ENCODE measurements at places on chromosomes 5 and 9.

- no peak for DNase-seq
Observed at GRCh38 chr5:142883025-142883424, 112.8 kb downstream of the ARHGAP26 start.

GRCh38 chr9:108269371-108269770, 586.4 kb downstream of the ACTL7B start:
- no peak for DNase-seq

GRCh38 chr9:92159058-92159457, 43.8 kb upstream of the SPTLC1 start:
- no peak for DNase-seq

DNA sequence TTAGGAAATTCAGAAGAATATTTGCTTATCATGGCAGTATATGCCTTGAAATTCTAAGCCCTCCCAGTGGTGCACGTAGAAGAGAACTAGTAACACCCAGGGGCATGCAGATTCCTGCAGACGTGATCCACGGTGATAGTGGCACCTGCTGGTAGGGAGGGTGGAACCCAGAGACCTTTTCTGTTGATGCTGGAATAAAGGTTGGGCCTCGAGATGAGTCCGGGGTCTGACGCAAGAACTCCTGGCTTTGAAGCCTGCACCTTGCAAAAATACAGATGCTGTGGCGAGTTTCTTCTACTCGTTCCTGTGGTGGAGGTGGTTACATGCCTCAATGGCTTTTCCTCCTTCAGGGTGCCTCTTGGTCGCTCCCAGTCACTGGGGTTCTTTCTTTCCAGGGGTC, 39.5 kb upstream of the PHF2 start:
- DNase-seq, result no peak

DNA sequence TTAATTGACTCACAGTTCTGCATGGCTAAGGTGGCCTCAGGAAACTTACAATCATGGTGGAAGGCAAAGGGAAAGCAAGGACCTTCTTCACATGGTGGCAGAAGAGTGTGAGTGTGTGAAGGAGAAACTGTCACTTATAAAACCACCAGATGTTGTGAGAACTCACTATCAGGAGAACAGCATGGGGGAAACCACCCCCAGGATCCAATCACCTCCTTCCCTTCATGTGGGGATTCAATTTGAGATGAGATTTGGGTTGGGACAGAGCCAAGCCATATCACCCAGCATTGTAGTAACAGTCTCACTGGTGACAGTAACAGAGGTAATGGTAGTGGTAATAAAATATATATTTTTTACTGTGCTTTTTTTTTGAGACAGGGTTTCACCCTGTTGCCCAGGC, 18.1 kb downstream of the ZBTB5 start:
- no peak for DNase-seq

- DNase-seq, result peak; percentile 71
Observed at GRCh38 chr5:442335-443238, at the start of gene EXOC3. Gene EXOC3, plus strand, starts transcription at chr5:443176. Its CDS starts 3,030 bp downstream, at chr5:446206.

DNA sequence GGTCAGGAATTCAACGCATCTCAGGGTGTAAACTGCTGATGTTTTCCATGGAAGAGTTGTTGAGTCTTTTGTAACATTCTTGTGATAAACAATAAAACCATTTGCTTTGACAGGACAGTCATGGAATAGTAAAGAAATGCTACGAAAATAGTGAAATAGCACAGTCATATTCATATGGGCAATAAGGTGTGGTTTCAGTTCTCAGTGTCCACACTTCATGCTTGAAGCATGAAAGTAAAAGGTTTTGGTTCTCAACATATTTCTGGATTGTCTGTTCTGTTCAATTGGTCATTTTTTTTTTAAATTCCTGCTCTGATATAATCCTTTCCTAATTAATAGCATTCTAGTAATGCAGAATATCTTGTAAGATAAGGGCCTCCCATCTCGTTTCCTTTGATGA, 467.6 kb upstream of the ZNF608 start:
- no peak for DNase-seq

DNA sequence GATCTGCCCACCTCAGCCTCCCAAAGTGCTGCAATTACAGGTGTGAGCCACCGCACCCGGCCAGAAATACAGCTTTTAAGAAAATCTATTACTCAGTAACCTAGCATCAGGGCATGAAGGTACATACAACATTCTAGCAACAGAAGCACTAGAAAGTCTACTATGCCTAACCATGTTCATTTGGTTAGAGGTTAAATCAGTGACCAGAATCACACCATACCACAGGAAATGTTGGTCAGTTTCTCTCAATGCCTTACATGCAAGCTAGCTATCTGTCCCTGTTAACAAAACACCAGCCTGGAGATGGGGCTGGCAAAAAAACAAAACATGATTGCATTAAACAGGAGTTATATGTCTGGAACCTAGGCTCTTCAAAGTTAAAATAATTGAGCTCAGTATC, 104.1 kb downstream of the STRBP start:
- DNase-seq, result no peak

DNA sequence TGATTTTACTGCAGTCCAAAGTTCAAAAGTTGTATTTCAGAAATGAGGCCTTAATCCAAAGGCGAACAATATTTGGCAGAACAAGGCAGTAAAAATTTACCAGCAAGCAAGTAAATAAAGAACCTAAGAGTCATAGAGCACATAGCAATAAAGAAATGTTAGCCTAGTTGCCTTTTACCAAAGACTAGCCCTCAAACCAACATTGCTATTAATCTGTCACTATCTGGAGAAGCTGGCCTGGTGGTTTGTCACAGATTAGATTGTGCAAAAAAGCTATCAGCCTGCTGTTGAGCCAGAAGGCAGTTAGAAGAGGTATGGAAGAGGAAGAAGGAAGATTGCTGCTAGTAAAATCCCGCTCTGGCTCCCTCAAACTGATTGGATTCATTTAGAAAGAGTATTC, 304.7 kb upstream of the KLF4 start:
- DNase-seq, result no peak

DNA sequence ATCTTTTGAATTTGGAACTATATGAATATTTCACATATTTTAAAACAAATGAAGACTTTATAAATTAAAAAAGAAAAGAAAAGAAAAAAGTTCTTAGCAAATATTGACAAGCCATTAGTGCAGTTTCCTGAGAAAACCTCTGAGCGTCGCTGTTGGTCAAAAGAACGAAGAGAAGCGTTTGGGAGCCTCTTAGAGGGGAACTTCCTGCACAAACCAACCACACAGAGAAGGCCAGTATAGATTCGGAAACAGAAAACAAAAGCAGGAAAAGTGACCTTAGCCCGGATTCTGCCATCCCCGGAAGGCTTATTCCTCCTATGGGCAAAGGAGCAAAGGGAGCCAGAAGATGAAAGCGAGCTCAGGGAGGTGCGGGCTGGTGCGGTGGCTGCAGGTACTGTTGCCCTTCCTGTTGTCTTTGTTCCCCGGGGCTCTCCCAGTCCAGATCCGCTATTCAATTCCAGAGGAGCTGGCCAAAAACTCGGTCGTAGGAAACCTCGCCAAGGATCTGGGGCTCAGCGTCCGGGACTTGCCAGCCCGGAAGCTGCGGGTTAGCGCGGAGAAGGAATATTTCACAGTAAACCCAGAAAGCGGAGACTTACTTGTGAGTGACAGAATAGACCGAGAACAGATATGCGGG, at the start of gene PCDHGB2:
Gene PCDHGB2 (plus strand): TSS at position 205 of the 637 bp plus-strand sequence. CDS start 142 bp downstream, at position 347.
- DNase-seq, result peak; percentile 10

GRCh38 chr9:72903103-72903502, 49.8 kb downstream of the ALDH1A1 start:
- no peak for DNase-seq

- no peak for DNase-seq
Observed at GRCh38 chr5:156476678-156477077, 149.7 kb downstream of the SGCD start.

GRCh38 chr5:168603746-168604145, 24.6 kb upstream of the PANK3 start:
- DNase-seq, result no peak

- peak; percentile 78 for DNase-seq
Observed at GRCh38 chr5:167945542-167946384, 345.7 kb upstream of the WWC1 start.

DNA sequence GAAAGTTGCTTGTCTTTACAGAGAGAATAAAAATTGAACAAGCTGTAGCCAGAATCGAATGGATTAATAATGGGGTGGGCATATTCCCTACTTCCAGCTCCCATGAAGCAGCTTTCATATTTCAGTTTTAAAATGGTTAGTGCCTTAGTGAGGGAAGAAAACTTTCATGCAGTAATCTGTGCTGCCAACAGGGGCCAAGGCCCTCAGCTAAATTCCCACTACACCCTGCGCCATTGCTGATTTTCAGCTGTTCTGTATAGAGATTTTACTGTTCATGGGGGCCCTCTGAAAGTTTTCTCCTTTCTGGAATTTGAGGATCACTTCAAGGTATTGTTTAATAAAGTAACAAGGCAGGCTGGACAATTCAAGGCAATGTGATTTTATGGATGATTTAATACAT, 58.2 kb downstream of the CAST start:
- no peak for DNase-seq

DNA sequence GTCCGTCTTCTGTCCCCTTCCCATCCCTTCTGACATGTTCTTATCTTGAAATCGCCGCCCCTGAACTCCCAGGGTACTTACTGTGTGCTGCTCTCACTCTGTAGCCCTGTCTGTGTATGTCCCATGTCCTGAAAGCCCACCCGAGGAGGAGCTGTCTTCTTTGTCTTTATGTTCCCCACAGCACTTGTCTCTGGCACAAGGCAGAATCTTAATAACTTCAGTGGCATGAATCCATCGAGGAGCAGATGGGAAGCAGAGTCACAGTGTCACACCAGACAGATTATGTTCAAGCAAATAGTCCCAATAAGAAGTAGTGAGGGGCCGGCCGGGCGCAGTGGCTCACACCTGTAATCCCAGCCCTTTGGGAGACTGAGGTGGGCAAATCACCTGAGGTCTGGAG, 29.7 kb upstream of the LTC4S start:
- no peak for DNase-seq

DNA sequence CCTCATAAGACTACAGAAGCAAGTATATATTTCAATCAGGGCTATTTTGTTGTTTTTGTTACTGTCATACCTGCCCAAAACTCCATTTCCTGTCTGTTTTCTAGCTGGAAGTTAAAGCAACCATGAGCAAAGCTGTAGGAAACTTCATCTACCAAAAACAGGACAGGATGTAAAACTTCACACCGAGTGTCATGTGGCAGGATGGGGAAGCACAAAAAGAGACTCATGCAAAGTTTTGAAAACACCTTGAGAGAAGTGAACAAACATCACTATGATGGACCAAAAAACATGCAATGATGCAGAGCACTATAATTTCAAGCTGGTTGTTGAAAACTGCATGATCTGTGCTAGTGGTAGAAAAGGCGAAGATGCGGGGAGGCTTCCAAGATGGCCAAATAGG, 6.3 kb upstream of the GZMA start:
- no peak for DNase-seq

DNA sequence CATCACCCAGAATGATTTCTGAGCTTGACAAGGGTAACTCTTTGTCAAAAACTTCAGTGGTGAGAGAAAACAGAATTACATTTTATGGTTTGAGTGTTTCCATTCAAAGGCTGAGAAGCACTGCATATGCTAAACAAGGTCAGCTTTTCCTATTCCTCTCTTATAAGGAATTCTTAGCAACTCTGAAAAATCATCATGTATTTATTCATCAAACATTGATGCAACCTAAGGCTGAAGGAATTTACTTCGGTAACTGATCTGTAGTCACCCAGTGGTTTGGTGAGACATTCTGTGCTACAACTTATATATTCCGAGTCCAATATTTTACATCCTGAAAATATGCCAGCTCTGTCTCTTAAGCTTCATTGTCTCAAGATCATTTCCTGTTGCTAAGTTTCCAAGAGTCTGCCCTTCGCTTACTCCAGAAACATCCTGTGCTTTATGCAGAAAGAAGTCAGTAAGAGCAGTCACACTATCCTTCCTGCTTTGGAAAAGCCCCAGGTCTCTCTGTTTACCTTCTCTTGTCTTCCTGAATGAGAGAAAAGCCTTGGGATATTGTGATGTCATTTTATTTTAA, 176.6 kb upstream of the TBCA start:
- DNase-seq, result no peak

DNA sequence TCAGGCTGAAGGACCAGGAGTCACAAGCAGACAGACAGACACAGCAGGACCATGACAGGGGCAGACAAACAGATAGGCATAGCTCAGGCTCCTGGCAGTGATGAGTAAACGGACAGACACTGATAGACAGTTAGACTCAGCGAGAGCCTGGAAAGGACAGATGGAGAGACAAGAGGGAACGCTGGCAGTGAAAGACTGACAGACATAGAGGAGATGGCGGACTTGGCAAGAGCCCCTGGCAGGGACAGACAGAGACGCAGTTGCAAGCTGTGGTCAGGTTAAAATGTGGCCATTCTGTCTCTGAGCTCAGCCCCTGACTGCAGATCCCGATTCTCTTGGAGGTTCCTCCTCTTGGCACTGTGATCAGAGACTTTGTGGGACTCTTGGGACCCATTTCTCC, 13.6 kb downstream of the CSF2 start:
- DNase-seq, result no peak

- DNase-seq, result peak; percentile 54
Observed at GRCh38 chr5:176789873-176790615, 20.3 kb upstream of the UNC5A start.

- DNase-seq, result no peak
Observed at GRCh38 chr5:180792965-180793287, 9.7 kb downstream of the MGAT1 start.

GRCh38 chr5:110751902-110752762, 13.3 kb downstream of the SLC25A46 start:
- DNase-seq, result no peak

DNA sequence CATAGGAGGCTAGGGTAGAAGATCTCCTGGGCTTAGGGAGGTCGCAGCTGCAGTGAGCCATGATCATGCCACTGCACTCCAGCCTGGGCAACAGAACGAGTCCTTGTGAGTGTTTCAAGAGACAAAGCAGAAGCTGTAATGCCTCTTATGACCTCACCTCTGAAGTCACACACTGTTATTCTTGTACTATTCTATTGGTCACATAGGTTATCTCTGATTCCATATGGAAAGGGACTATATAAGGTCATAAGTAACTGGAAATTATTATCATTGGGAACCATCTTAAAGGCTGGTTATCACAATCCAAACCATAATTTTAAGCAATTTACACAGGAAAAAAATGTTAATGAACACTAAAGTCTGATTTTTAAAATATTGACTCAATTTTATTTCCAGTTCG, 17.9 kb upstream of the AFF4 start:
- no peak for DNase-seq

GRCh38 chr5:140637371-140638100, 1.7 kb upstream of the TMCO6 start:
- DNase-seq, result no peak

GRCh38 chr9:126517833-126518356, 95.8 kb upstream of the LMX1B start:
- DNase-seq, result no peak

GRCh38 chr9:35844628-35845270, 15.7 kb downstream of the TMEM8B start:
- DNase-seq, result peak; percentile 90

- DNase-seq, result no peak
Observed at GRCh38 chr5:179954434-179954833, 46.7 kb upstream of the TBC1D9B start.

GRCh38 chr9:132351404-132352045, 3.3 kb downstream of the SETX start:
- DNase-seq, result peak; percentile 58

Measured in epithelial cell of esophagus (primary cell).